Fibroblast of pulmonary artery (primary cell): ENCODE measurements at places on chromosomes 2 and 18.

DNA sequence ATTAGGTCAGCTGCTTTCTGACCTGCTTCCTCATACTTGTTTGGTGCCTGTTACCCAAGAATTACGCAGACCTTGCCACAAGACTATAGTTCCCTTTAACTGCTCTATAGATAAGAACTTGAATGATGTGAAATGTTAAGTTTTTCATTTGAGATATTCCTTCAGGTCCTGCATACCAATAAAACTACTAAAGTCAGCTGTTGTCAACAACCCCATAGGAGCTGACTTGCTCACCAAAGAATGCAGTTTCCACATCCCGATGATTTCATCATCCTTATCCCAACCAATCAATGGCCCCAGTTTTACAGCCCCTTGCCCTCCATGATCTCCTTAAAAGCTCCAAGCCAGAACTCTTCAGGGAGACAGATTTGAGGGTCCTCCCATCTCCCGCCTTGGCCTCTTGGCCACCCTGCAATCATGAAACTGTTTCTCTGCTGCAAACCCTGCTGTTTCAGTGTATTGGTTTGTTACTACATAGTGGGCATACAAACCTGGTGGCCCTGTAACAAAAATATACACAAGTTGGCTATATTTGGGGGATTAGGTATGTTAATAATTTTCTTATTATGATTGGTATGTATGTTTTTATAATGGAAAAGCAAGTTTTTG lies 396.3 kb upstream of the CHST9 start:
- DNase-seq = peak; percentile 20

DNA sequence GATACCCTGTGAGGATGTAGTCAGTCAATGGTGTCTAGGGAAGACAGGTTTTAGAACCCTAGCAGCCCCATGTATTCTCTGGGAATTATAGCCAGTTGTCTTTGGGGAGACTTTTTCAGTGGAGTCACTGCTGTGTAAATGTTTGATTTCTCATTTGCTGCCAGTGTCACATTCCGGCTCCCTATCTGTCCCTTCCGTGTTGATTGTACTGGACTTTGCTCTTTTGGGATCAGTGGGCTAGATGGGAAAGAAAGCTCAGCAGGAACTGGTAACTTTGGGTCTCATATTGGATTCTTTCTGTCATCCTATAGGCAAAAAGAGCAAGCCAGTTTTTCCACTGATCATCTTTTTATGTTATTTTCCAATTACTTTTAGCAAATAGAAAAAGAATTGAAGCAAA lies 70.1 kb downstream of the GTF3C3 start:
- no peak for DNase-seq

- DNase-seq = peak; percentile 81
Measured at GRCh38 chr2:85777441-85777861, 23.7 kb downstream of the ATOH8 start.

DNA sequence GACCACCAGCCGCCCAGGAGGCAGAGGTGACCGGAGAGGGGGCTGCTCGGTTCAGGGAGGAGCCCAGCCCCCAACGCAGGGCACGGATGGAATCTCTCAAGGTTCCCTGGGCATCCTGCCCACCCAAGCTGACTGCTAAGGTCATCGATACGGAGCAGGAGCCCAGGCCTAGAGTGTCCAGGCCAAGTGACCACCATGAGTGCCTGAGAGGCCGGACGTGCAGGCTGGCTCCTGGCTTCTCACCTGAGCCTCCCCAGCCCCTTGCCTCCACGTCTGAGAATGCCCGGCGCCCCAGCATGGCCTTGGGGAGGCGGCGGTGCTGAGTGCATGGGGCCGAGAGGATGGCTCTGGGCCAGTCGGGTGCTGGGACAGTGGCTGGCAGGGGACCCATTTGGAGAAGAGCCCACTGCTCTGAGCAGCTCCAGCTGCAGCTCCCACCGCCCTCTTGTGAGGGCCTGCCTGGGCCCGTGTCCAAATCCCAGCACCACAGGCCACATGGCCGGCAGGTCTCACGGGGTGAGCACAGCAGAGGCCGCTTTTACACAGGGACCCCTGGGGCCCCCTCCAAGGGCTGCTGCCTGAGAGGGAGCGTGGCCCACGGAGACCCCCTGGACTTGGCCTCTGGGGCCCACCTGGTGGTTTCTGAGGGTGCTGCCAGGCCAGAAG lies 102.8 kb upstream of the CTDP1 start:
- peak; percentile 80 for DNase-seq

- peak; percentile 80 for DNase-seq
Measured at GRCh38 chr2:141021109-141021508, 1109.7 kb downstream of the LRP1B start.

- DNase-seq = no peak
Measured at GRCh38 chr2:105757433-105757832, 12.7 kb downstream of the NCK2 start.

DNA sequence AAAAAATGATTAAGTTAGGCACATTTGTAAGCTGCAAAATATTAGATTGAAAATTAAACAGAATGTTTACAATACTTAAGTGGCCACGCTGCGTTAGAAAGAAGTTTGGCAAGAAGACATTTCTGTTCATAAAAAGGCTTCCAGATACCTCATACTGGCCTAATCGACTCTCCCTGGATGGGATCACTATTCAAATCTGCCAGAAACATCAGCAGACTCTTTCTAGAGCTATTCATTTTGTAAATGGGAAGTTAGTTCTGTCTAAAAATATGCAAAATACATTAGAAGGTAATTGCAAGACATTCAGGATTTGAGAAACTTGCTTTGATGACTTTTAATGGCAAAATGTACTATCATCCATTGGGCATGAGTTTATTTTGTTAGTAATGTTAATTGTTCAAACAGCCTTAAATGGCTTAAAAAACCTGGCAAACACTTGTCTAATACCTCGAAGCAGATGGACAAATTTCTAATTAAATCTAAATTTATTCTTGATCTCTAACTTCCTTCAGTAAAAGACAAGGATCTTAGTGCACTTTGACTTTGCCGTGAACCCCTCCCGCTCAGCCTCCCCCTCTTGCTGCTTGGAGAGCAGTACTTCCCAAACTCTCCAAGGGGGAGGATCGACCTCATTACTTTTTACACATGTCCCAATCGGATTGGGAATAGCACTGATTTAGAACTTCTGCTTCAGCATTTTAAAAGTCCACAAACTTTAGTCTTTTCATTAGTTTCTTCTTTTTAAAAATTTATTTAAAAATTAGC lies 103.5 kb downstream of the SMIM21 start:
- DNase-seq = no peak

GRCh38 chr2:181517685-181518301 lies 60.6 kb downstream of the ITGA4 start:
- DNase-seq = peak; percentile 3
